Activated CD8-positive, alpha-beta T cell treated with anti-CD3 and anti-CD28 coated beads for 36 hours (primary cell): ENCODE measurements at places on chromosomes 12 and 14. TPM values are rescaled to one million over a fixed set of nuclear protein-coding genes. Genes with fewer than 3 reads are reported as not detected.

DNA sequence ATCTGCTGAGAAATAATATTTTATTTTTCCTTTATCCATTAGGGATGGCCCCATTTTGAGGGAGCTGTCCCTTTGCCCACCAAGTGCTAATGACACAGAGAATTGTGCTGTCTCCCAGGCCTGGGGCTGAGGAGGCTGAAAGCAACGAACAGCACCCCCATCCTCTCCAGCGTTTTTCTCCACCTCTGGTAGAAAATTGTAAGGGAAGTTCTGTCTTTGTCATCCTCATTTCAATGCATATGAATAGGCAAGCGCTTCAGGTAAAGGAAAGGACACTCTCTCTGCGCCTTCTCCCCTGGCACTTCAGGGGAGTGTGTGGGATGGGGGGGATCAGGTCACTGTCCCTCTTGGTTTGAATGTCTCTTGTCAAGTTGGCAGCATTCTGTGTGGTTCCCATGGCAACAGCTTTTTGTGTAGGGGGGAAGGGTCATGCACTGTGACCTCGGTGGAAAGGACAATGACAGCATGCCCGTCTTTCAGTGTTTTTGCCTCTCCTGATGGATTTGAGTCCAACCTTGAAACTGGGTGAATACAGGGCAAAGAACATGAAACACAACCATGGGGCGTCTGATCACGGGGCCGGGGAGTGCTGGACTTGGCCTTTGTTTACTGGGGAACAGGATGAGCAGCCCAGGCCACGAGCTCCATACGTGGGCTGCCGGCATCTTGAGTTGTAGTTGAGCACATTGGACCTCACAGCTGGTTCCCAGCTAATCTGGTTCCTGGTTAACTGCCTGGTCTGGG lies 230.2 kb downstream of the VRK1 start:
- no peak for DNase-seq

GRCh38 chr12:132343294-132344004 lies 14.1 kb upstream of the GALNT9 start:
- DNase-seq = no peak

DNA sequence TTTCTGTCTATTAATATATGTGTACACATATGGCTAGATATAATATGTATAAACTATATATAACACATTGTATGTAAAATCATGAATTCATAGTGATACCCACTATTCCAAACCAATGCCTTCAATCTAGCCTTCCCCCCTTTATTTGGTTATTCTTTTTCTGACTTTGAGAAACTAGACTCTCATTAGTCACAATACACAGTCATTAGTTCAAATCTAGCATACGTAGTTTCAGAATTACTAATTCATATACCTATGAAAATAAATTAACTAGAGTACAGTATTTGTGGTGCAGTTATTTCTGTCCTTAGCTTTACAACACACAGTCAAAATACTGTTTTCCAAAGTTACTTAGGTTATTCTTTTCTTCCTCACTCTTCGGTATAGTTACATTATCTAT lies 268.2 kb downstream of the DPF3 start:
- DNase-seq = no peak

- DNase-seq = no peak
Observed at GRCh38 chr12:8584004-8584403, 28.7 kb downstream of the AICDA start.

- DNase-seq = no peak
Observed at GRCh38 chr12:92183575-92183974, 37.9 kb upstream of the BTG1 start.

DNA sequence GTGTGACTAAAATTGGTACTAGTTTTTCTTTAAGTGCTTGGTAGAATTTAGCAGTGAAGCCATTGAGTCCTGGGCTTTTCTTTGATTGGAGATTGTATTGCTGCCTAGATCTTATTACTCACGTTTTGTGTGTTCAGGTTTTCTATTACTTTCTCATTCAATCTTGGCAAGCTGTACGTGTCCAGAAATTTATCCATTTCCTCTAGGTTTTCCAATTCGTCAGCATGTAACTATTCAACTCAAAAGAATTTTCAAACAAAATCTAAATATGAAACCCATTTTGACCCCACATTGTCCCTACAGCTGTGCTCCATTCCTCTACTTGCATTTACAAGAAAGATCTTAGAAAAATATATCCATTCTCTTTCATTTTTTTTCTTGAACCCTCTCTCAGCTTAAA lies 1613.4 kb upstream of the SEL1L start:
- DNase-seq = no peak

DNA sequence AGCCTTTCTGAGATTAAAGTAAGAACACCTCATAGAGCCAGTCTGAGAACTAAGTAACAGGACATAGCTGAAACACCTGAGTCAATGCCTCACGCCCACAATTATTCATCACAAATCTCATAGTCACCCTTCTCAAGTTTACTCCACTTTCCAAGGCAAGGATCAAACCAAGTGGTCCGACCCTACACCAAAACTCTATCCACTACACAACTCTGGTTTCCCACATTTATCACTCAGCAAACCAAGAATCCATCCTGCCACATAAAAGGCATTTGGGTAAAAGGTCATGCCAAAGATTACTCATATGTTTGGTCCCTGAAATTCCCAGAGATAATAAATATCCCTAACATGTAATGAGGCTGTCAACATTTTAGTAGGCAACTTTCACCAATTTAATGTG lies 144.1 kb downstream of the RPAP3 start:
- no peak for DNase-seq

- no peak for DNase-seq
Observed at GRCh38 chr12:52975204-52975603, 26.3 kb downstream of the KRT18 start.

DNA sequence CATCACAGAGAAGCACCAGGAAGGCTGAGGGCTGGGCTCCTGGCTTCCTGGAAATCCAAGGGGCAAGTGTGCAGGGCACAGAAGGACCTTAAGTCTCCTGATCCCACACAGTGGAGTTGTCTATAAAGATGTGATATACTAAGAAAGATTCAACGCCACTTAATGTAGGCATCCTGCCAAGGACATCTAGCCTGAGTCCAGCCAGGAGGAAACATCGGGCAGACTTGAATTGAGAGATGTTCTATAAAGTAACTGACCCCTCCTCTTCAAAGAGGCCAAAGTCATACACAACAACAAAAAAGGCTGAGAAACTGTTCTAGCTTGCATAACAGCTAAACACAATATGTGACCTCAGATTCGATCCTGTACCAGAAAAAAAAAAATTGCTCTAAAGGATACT lies 299.5 kb upstream of the NOS1 start:
- no peak for DNase-seq

DNA sequence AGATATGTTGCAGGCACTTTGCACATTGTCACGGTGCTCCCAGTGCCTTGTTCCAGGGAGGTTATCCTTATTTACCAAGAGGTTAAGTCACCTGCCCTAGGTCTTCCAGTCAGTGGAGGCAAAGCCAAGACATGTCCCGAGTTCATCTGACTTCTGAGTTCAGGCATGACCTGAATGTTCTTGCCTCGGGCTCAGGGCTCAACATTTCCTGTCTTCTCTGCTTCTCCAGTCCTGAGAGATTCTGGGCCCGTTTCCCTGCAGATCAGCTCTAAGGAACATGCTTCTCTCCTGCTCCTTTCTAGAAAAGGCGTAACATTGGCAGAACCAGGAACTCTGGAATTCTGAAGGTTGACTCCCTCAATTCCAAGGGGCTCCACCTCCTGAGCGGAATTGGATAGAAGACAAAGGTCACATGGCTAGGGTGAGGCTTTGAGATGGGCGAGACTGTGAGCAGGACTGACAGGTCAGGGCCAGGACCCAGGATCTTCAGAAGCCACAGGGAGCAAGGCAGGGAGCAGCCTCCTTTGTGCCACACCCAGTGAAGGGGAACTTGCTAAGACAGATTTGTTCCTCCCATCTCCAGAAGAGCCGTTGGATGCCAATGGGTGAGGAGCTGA lies 19.9 kb downstream of the BDKRB2 start:
- no peak for DNase-seq

DNA sequence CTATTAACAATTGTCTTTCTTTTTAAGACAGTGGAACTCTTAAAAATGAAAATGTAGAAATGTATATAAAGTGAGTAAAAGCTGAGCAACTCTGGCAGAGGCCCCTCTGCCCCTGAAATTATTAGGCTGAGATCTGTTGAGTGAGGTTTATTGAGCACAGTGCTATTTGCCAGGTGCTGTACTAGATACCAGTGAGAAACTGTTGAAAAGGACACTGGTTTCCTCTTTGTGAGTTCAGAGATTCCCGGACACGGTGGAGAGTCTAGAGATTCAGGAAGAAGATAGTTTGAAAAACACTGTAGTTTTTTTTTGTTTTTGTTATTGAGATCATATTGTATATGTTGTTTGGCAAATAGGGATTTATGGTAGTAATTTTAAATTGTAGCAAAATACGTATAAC lies 11.2 kb downstream of the ACVR1B start:
- no peak for DNase-seq

GRCh38 chr12:2338991-2339431 lies 286.2 kb downstream of the CACNA1C start:
- no peak for DNase-seq

DNA sequence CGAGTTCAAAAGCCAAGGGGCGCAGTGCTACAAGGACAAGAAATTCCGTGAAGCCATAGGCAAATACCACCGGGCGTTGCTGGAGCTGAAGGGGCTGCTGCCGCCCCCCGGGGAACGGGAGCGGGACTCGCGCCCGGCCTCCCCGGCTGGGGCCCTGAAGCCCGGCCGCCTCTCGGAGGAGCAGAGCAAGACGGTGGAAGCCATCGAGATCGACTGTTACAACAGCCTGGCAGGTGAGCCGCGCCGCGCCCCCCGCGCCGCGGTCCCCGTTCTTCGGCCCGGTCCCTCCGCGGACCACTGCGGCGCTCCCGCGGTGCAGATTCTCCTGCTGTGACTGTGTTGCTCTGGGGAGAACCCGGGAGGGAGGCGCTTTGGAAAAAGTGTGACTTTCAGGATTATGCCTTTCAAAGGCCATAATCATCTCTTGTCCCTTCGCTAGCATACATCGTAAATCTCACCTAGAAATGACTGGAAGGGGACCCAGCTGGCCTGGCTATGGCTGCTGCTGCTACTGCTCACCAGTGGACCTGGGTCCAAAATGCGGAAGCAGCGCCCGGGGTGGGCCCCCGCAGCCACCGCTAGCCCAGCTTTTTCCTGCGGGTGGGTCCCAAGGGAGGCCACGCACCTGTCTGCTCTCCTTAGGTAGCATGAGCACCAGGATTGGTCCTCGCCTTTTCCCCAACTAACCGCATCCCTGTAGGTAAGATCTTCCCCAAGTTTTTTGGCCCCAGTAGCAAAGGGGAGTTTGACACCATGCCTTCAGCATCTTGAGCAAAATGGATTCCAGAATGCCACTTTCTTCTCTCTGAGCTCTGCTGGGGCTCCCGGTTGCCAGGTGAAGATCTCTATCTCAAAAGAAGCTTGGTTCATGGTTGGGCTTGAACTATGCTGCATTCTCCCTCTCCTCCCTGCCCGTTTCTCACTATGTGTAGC lies 853 bp downstream of the TTC9 start:
- peak; percentile 50 for DNase-seq

GRCh38 chr14:77007975-77008421 lies 20.5 kb downstream of the IRF2BPL start:
- DNase-seq = no peak

GRCh38 chr14:35576856-35577255 lies 42.9 kb downstream of the INSM2 start:
- no peak for DNase-seq

GRCh38 chr14:70416338-70416724 lies 559 bp downstream of the SYNJ2BP start:
- no peak for DNase-seq

The SLC4A8 gene
- total RNA-seq = 2.7 TPM

The CD163 gene
- not detected for total RNA-seq

The C12orf50 gene
- total RNA-seq = not detected

The CISTR gene
- total RNA-seq = not detected

The SSTR1 gene
- total RNA-seq = not detected

The TGM1 gene
- 3.1 TPM for total RNA-seq

The TUNAR gene
- total RNA-seq = not detected

The ZNF605 gene
- total RNA-seq = 6.4 TPM

The BCL11B gene
- 48.5 TPM for total RNA-seq

The RIPK3 gene
- 6.5 TPM for total RNA-seq

The PRB2 gene
- total RNA-seq = not detected

The CCDC184 gene
- total RNA-seq = 0.25 TPM
